ENCODE measurements at places on chromosomes 16 and 17. TPM values are rescaled to one million over a fixed set of nuclear protein-coding genes. Genes with fewer than 3 reads are reported as not detected.

- no peak for DNase-seq
Observed at GRCh38 chr17:75832652-75833400, 11.4 kb downstream of the UNC13D start.

The EIF3CL gene
- 49.8 TPM for total RNA-seq

The GP2 gene
- 2.8 TPM for total RNA-seq

GRCh38 chr16:30844671-30845449, 49.0 kb downstream of the BCL7C start:
- DNase-seq = peak; percentile 85
